Astrocyte of the cerebellum (primary cell): ENCODE measurements at places on chromosomes 12 and 14.

DNA sequence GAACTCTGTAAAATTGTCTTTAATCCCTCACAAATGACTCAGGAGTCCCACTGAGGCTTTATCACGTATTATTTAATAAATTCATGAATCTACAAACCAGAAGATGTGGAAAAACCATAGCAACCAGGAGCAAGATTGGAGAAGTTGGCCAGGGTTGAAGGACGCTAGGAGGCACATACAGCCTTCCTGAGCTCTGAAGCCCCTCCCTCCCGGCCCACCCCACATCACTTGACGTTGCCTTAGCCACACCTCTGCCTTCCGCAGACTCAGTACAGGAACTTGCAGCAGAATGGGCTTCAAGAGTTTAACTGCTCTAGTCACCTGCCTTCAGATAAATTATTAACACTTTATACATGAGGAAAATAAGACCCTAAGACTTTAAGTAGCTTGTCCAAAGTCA is 33.9 kb downstream of the SLC35F4 start:
- no peak for DNase-seq

DNA sequence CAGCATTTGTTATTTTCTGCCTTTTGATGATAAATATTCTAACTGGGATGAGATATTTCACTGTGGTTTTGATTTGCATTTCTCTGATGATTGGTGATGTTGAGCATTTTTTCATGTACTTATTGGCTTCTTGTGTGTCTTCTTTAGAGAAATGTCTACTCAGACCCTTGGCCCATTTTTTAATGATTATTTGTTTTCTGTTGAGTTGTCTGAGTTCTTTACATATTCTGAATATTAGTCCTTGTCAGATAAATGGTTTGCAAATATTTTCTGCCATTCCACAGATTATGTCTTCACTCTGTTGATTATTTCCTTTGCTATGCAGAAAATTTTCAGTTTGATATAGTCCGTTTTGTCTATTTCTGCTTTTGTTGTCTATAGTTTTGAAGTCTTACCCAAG is 317.0 kb downstream of the CEP128 start:
- no peak for DNase-seq

GRCh38 chr12:65934480-65935115 is 110.3 kb downstream of the HMGA2 start:
- no peak for DNase-seq

DNA sequence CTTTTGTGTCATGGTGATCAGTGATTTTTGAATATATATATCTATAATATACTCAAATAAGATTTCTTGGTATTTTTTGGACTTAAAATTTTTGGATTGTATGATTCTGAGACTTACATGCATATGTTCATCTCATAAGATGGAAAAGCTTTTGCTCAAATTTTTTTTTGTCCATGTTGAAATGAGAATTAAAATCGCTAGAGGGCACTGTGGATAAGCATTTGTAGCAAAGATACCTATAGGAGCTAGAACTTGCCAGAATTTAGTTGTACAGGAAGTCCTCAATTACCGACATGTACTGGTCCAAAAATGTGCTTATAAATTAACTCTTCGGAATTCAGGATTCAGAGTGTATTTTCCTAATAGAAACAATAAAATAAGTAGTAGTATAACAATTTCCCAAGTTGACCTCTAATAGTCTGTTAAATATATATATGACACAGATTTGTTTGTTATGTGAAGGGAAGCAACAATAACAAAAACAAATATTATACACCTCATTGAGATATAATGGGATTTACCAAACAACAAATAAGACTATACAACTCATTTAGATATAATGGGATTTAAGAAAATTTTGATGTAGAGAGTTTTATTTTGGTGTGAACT is 179.6 kb downstream of the TMEM117 start:
- DNase-seq: peak; percentile 49

GRCh38 chr12:103813426-103813825 is 27.6 kb downstream of the NT5DC3 start:
- no peak for DNase-seq

DNA sequence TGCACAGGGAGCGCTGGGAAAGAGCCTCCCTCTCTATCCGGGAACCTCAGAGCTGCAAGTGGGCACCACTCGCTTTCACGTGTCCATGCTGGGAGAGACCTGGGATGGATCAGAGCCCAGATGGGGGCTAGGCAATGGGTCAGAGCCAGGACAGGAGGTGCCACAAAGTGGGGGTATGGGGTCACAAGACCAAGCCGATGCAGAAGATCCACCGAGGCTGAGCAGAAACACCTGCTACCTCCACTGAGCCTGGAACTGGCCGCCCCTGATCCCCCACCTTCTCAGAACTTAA is 180.9 kb upstream of the SFSWAP start:
- DNase-seq: no peak

GRCh38 chr14:74950795-74951442 is 4.5 kb downstream of the PGF start:
- no peak for DNase-seq

- no peak for DNase-seq
These were observed 79.5 kb downstream of the ETV6 start for GRCh38 chr12:11729008-11729407.

DNA sequence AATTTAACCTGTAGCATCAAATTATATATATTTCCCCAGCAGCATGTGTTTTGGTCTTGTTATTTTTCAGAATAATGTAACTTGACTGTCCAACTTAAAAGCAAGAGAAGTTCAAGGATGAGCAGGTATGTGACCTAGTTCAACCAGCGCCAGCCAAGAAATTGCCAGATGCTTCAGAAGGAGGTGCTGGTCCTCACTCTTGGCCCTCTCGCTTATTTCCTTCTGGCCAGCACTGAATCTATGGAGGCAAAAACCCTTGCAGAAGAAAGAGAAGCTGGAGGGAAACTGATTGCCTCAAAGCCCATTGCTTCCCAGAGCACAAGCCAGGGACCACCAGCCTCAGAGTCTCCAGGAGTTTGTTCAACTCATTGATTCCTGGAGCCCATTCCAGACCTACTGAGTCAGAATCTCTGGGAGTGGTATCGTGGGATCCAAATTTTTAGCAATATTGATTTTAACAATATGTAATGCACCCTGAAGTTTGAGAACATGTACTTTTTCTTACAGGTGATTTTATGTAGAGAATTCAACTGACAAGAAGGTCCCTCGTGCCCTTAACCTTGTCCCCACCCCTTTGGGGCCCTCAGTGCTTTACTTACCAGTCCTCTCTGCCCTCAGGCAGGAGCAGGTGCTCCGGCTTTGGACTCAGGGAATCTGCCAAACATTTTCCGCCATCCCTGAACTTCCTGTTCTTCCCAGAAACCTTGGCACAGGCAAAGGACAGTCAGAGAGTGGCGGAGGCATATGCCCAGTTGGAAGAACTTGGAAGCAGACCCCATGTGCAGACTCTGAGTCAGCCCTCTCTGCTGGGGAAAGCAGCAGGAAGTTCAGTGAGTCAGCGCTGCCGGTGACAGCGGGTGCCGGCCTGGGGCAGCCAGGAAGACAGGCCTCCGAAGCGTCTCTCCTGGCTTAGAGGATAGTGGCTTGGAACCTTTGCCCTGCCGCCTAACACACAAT is 10.4 kb downstream of the BEST3 start:
- peak; percentile 89 for DNase-seq

DNA sequence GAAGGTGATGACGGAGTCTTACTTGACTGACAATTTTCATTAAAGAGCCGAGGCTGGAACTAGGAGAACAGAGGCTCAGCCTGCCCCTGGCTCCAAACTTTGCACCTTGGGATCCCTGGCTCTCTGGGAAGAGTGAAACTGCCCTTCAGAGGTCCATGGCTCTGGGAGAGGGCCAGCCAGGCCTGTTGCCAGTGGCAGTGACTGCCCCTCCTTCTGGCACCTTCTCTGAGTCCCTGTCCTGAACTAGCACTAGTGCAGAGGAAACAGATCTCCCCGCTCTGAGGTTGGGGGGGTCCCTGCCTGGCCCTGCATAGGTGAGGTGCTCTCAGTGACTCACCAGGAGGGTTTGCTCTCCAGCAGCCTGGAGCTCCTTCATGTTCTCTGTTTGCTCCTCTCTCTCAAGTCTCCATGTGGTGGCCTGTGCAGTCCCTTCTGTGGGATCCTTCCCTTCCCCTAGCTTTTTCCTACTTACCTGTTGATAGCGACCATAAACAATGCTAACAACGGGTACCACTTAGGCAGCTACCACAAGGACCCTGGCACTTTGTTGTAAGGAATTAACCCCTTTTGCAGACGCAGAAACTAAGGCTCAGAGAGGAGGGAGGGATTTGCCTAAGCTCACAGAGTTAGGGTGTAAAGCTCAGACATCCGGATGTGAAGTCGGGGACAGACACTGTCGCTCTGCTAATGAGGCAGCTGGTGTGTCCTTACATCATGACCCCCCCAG is 22.4 kb downstream of the FAM222A start:
- no peak for DNase-seq

DNA sequence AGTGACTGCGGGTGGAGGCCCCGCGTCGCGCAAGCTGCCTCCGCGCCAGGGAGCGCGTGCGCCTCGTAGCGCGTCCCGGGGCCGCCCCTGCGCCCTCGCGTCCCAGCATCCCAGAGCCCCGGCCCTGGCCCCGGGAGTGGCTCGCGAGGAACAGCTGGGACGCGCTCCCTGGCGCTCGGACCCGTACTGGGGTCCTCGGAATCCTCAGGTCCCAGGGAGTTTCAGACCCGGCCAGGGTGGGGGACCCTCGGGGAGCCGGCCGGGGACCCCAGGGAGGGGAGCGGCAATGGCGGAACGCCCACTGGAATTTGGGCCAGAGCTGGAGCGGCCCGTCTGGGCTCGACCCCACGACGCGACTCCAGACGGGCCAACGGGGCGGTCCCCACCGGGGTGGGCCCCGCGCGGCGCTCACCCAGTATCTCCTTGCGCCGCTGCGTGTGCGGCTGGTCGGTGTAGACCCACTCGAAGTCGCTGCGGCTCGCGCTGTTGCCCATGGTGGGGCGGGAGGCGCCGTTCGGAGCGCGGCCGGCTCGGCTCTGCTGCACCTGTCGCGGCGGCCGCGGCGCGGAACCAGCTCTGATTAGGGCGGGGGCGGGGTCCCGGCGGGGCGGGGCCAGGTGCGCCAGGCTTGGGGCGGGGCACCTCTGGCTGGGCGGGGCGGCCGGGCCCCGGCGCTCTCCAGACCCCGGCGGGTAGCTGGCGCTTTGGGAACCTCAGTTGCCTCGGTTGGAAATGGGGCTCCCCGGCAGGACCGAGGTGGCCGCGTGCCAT is at the start of gene DEGS2:
Gene DEGS2, minus strand, starts transcription at position 552 of the 771 bp plus-strand sequence. Its CDS starts 58 bp downstream, at position 494.
- DNase-seq: no peak

- no peak for DNase-seq
These were observed 4.9 kb downstream of the TGM1 start for GRCh38 chr14:24258119-24258518.

GRCh38 chr14:102973706-102974285 is 51.3 kb downstream of the AMN start:
- no peak for DNase-seq

- no peak for DNase-seq
These were observed 8.8 kb downstream of the ALDH2 start for GRCh38 chr12:111775205-111776193.

- no peak for DNase-seq
These were observed 21.2 kb downstream of the TAS2R50 start for GRCh38 chr12:10965476-10965875.

DNA sequence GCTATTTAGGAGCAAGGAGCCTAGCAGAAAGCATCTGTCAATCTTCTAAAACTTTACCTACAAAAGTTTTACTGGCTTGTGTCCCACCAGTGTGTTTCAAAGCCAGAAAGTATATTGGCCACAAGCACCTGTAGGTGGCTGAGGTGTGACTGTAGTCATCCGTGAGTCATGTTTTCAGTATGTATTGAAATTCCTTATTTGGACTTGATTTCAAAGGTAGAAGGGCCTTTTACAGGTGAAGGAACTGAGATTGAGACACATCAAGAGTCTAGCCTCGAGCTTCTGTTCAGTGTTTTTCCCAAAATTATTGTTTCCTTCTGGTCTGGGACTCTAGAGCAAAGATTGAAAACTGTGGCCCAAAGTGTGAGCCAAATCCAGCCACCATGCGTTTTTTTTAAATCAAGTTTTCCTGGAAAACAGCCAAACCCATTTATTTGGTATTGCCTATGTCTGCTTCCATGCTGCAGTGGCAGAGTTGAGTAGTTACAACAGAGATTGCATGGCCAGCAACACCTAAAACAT is 195.3 kb upstream of the BCL2L14 start:
- no peak for DNase-seq

DNA sequence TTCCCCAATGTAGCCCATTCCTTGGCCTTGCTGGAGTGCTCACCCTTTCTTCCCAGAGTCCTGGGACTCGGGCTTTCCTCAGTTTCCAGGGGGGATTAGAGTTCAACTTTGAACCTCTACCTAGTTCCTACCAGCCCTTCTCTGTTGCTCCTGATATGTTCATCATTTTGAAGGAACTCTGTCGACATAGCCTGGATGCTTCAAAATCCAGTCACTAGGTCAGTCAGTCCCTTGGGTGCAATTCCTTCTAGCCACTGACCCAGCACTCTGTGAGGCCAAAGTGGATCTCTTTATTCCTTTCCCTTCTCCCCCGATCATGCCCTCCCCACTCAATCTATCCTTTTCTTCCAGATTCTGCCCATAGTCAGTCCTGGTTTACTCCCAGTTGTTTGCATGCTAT is 72.3 kb upstream of the TMCC3 start:
- DNase-seq: no peak

- no peak for DNase-seq
These were observed 35.9 kb downstream of the FBLN5 start for GRCh38 chr14:91911474-91912032.

- no peak for DNase-seq
These were observed 103.0 kb downstream of the VCPKMT start for GRCh38 chr14:50013198-50013918.

DNA sequence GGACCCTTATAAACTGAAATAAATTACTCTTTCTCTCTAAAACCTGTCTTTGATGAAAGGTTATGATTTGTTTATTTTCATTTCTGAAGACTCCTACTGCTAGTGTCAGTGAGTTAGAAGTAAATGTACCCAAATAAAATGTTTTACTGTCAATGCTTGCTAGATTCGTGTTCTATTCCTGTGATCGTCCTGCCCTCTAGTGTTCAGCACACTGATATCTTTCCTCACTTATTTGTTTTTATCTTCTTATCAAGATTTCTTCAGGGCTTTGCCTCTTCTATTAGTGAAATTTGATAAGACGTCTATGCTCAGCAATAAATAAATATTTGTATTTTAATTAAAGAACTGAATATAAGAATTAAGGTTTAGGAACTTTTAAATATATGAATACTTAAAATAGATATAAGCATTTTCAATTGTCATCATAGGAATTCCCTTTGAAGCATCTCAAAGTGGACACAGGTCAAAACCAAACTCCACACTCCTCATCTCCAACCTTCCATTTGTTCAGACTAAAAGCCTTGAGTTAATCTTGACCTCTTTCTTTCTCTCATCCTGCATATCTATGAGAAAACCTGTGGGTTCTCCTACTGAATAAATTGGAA is 75.8 kb downstream of the C12orf50 start:
- peak; percentile 59 for DNase-seq

DNA sequence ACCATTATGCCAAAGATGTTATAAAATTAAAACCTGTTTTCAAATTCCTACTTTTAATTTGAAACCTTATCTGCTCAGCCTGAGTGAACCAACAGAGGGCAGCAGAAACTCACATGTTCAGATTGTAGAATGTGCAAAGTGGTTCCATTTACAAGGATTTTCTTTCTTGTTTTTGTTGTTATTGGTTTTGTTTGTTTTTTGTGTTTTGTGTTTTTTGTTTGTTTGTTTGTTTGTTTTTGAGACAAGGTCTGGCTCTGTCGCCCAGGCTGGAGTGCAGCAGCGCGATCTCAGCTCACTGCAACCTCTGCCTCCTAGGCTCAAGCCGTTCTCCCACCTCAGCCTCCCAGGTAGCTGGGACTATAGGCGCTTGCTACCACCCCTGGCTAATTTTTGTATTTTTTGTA is 22.8 kb upstream of the GARIN2 start:
- peak; percentile 48 for DNase-seq
